NCI-H345 (cell line): ENCODE measurements at places on chromosomes 1 and 21.

DNA sequence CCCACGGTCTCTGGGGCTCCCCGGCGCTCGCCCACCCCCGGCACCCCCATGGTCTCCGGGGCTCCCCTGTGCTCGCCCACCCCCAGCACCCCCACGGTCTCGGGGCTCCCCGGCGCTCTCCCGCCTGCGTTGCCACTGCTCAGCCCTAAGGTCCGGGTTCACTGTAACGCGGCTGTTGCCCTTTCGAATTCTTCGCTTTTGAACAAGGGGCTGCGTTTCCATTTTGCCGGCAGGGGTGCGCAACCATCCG is 5.2 kb upstream of the FTCD start:
- DNase-seq, result no peak

DNA sequence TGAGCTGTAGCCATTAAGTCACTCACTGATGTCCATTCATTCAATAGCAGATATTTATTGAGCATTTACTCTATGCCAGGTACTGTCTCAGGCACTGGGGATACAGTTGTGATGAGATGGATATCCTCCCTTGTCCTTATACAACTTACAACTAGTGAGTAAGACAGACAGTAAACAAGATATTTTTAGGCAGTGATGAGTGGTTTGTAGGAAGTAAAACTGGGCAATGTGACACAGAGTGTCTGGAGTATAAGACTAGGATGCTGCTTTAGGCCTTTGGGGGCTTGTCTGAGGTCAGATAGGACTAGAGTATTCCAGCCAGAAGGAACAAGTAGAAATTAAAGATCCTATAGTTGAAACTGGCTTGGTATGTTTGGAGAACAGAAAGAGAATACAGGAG is 41.4 kb downstream of the NOS1AP start:
- DNase-seq, result no peak

DNA sequence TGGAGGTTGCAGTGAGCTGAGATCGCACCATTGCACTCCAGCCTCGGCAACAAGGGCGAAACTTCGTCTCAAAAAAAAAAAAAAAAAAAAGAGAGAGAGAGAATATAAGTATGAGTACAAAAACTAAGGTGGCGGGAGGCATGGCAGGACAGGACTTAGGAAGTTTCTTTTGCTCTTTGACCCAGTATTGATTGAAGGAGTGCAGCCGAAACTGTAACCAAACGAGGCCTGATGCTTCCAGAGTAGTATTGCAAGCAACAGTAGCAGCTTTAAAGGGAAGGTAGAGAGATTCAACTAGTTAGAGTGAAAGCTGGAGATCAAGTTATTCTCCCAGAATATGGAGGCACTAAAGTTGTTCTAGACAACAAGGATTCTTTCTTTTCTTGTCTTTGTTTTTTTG is 99.2 kb upstream of the CASZ1 start:
- no peak for DNase-seq

DNA sequence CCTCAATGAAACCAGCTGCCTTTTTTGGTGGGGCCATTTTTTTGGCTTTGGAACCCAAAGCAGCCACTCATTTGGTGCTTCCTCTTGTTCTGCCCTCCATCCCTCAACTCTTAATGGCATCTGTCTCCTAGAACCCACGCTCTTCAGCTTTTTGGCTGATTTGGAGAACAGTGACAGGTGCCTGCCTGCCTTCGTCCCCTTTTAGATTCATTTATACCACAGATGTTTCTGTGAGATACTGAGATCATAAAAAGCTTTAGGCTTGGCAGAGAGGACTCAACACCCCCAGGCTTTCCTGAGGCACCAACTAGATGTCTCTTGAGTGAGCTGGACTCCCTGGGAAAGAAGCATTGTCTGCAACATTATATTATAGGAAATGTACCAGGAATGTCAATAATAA is 20.4 kb upstream of the YTHDF2 start:
- no peak for DNase-seq

DNA sequence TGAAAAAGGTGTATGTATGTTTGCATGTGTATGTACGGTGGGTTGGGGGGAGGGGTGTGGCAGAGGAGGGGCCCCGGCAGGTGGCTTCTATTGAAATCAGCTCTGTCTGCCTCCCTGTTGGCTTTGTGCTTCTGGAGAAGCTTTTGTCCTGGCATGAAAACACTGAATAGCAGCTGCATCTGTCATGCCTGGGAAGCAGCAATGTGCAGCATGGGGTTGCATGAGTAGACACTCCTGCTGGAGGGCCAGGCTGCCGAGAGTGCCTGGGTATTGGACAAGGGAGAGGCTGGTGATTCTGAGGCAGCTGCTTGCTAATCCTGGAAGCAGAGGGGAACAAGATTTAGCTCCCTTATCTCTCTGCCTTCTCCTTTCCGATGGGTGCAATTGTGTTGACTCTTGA is 20.5 kb downstream of the MAPKAPK2 start:
- DNase-seq, result peak; percentile 98

GRCh38 chr1:83815330-83815729 is 183.6 kb downstream of the TTLL7 start:
- no peak for DNase-seq

GRCh38 chr1:9618909-9619679 is 30.4 kb downstream of the TMEM201 start:
- DNase-seq, result no peak

- no peak for DNase-seq
These were observed 28.5 kb upstream of the PTPRC start for GRCh38 chr1:198610362-198610761.

- DNase-seq, result no peak
These were observed 185.6 kb downstream of the TGFBR3 start for GRCh38 chr1:91700332-91700731.

DNA sequence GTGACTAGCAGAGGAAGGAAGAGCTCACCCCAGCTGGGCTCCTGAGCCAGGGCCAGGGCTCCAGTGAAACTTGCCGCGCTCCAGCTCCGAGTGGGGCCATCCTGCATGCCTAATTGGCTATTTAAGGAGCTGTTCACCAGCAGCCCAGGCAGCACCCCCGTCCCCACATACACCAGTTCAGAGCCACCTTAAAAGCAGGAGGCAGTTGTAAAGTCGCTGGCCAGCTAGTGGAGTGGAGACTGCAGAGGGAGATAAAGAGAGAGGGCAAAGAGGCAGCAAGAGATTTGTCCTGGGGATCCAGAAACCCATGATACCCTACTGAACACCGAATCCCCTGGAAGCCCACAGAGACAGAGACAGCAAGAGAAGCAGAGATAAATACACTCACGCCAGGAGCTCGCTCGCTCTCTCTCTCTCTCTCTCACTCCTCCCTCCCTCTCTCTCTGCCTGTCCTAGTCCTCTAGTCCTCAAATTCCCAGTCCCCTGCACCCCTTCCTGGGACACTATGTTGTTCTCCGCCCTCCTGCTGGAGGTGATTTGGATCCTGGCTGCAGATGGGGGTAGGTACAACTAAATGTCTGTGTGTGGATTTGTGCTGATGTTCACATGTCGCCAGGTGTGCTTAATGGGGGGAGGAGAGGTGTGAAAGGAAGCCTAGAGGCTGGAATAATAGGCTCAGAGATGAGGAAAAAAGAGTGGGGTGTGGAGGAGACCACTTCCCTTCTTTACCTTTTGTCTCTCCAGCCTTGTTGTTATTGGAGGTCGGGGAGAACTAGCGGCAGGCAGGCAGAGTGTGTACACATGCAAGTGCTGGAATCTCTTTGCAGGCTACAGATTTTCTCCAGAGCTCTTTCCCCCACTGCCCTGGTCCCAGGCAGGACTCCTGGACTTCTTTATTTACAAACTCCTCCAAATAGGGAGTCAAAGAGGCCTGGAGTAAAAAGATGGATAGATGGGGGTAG is at the start of gene CA14:
TSS of gene CA14 (plus strand) at position 151 of the 962 bp plus-strand sequence. CDS start at position 506, 355 bp downstream.
- DNase-seq, result no peak

DNA sequence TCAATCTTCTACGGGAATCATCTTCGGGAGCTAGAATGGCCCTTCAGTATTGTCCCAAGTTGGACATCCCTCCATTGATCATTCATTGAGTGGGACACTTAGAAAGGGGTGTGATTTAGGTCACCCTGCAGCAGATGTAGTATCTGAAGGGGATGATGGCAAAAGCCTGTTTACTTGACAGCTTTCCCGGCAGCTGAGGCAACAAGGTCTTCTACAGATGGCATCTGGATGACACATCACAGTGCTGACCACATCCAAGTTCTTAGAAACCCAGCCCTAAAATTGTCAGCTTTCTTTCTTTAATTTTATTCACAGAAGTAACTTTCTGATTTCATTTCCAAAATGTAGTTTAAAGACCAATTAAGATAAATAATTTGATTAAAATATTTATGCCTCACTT is 150.3 kb downstream of the AMY1C start:
- DNase-seq, result no peak

DNA sequence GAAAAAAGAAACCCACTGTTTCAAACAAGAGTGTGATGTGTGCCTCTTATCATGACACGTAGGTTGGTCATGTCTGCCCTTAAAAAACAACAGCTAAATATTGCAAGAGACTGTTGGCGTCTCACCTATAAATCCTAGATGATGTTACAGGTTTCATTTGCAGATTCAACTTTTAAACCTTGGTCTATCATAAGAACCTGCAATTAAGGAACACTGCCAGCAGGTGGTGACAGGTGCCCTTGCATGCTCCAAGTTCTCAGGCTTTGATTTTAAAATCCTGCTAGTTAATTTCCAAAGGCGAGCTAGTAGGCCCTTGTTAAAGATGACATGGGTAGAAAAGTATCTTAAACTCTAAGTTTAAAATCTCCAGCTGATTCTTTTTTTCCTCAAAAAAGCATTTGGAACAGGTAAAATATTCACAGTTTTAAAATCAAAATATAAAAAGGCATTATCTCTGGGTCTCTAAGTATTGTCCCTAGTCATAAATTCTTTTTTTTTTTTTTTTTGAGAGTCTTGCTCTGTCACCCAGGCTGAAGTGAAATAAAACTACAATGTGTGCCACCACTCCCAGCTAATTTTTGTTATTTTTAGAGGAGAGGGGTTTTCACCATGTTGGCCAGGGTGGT is 39.1 kb downstream of the CLSTN1 start:
- DNase-seq, result peak; percentile 68

DNA sequence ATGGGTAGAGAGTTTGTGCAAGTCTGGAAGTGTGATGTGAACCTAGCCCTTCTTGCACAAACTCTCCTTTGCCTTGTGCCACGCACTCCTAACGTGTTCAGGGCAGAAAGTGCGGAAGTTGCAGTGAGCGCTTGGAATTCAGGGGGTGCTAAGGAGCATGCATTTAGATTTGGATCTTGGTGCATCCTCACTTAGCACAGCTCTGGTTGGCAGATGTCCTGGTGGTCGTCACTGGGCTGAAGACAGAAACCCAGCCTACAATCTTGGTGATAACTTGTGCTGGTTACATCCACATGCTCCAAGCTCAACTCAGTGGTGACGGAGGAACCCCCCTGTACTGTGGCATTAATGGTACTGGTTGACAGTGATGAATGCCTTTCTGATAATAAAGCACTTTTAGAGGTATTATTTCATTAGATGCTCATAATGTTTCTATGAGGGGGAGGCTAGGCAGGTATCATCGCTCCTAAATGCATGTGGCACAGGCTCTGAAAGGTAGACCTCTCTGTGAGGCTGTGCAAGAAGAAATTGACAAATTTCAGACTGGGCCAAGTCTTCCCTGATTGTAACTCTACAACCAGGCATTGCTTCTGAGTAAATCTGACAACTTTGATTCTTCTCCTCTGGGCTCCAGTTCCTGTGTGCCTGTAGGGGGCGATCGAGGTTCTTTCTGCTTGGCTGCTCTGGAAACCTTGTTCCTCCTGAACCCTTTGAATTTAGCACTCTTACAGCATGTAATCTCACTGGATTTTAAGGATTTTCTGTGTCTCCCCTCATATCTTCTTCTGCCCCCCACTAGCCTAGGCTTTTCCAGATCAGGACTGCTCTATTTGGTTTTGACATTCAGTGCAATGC is 40.6 kb downstream of the MAPKAPK2 start:
- DNase-seq, result no peak

GRCh38 chr1:113860891-113861290 is 10.6 kb downstream of the PTPN22 start:
- DNase-seq, result no peak

DNA sequence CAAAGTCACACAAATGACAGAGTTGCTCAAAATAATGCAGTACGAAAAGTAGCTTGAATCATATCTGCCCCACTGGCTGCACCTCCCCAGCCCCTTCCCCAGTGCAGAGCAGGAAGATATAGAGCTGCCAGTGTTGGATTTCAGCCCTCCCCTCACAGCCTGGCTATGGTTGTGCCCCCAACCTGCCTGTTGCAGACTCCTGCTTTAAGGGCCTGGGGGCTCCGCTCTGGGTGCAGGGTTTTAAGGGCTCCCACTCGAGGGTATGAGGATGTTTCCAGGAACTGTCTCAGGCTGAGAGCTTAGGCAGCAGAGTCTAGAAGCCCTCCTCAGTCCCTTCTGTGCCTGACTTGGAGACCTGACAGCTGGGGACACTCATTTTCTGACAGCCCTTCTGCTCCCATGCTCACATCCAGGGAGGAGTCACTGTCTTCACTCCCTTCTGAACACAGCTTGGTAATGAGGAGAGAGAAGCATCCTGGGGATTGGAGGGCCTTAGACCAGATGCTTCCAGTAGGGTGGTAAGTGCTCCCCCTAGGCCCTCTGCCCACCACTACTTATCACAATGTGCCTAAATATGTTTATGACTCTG is 4.6 kb downstream of the S100A9 start:
- no peak for DNase-seq

DNA sequence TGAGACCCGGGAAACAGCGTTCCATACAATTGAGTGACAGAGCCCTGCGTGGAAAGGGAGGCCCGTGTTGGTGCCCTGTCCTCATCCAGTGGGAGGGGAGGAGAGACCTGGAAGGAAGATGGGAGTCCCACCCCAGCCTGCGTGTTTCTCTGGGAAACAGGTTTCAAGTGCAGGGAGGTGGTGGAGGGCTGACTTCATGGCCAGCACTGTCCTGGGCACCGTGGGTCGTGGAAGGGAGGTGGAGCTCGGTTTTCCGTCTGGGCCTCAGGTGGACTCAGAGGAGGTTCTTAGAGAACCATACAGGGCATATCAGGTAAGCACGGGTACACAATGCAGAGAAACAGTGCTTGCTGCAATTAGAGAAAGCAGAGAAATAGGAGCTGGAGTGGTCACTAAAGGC is 222.6 kb downstream of the CAMTA1 start:
- no peak for DNase-seq

- no peak for DNase-seq
These were observed 8.7 kb downstream of the ITLN1 start for GRCh38 chr1:160876311-160876710.

DNA sequence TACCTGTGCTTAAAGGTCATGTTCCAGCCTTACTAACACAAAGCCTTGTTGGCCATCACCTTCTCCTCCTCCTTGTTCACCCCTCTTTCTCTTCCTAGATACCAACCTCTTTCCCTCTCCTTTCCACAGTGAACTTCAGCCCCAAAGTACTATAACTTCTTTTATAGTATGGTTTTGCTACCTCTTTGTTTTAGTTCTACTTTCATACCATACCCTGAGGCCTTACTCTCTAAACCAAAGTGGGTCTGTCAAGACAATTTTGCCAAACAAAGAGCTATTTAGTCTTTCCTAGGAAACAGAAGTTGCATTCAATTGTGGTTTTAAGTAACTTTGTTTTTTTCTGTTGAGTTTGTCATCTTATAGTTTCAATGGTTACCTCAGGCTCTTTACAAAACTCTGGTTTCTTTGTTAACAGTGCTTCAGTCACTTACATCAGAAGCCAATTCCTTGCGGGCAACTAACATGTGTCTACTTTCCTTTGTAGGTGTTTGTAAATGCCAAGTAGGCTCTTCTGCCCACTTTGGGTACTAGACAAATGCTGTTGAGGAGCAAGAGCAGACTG is 623.9 kb upstream of the PKN2 start:
- no peak for DNase-seq

GRCh38 chr1:237041795-237042525 is at the start of gene RYR2:
TSS of gene RYR2 (plus strand) at chr1:237042184. CDS start at chr1:237042522, 338 bp downstream.
- peak; percentile 80 for DNase-seq
